ENCODE measurements at places on chromosomes 11 and 22. TPM values are rescaled to one million over a fixed set of nuclear protein-coding genes. Genes with fewer than 3 reads are reported as not detected.

Gene ATF4
- total RNA-seq = 386 TPM

Gene ASCL2
- 2.7 TPM for total RNA-seq

DNA sequence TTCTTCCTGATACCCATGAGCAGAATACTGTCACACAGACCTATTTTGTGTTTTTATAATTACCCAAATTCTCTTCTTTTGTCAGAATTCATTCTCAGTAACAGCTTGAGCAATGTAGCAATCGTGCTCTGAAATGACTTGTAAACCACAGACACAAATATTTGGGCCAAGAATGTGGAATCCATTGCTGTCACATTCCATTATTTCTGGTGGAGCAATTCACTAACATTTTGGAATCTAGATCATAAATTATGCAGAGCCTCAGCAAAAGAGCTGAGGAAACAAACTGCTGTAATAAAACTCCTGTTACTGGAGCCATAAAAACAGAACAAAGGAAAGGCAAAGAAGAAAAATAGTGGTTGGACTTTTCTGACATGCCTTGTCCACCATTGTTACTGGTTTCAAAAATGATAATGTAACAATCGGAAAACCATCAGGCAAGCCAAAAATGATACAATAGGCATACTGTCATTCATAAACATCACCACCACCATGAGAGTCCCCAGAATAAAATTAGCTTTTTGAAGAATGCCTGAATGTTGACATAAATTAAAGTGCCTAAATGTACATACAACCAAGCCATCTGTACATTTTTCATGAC is 223.4 kb upstream of the PITPNB start:
- no peak overlapping the region for H3K4me3 ChIP-seq
- no peaks in the 10 kb centered on the region for H3K36me3 ChIP-seq
- peaks cover 18% of the 10 kb centered on the region for H3K4me1 ChIP-seq
- H3K27ac ChIP-seq = no peak overlapping the region
- DNase-seq = peak; percentile 48

DNA sequence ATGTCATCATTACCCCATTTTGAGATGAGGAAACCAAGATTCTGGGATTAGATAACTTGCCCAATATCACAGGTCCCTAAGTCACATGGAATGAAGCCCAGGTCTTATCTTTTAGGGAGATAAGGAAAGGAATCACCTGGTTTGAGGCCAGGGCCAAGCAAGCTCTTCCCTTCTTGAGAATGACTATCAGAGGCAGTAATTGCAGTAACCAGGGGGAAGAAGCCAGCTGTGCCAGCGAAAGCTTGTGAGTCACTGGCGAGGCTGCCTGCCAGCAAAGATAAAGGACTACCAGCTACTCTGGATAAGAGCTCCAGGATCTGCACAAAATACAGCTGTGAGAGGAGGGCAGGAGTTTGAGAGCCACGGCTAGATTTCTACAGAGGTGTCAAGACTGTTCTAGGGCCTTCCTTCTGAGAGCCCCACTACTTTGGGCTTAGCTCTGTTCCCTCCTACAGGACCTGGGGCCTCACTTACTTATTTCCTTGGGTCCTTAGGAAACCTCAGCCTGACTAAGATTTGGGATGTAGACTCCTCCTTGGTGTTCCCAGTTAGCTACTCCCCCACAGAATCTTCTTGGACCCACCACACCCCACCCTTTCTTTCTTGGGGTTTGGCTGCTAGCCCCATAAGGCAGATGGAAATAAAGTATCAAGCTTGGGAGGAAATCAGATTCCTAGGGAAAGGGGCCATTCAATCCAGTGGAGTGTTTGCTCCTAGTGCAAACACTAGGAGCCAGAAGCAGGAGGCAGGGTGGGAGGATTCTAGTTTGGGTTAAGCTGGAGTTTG is 9.7 kb upstream of the CCKBR start:
- DNase-seq = no peak
- peaks cover 12% of the 10 kb centered on the region for H3K4me1 ChIP-seq
- H3K4me3 ChIP-seq = no peak overlapping the region
- H3K36me3 ChIP-seq = no peaks in the 10 kb centered on the region

GRCh38 chr11:8338138-8338537 is 74.5 kb upstream of the LMO1 start:
- no peak overlapping the region for H3K4me3 ChIP-seq
- H3K4me1 ChIP-seq = no peaks in the 10 kb centered on the region
- no peak for DNase-seq
- H3K27me3 ChIP-seq = no peaks in the 10 kb centered on the region
- no peak overlapping the region for H3K27ac ChIP-seq
- no peaks in the 10 kb centered on the region for H3K36me3 ChIP-seq

All from tibial nerve (tissue), 4 donors.